ENCODE measurements at places on chromosomes 6 and 20.

- DNase-seq: no peak
Measured at GRCh38 chr6:30684386-30685156, 1.9 kb downstream of the PPP1R18 start.

GRCh38 chr6:30352550-30352949 is 7.6 kb downstream of the RPP21 start:
- DNase-seq: no peak

- DNase-seq: no peak
Measured at GRCh38 chr6:55019591-55019990, 154.7 kb upstream of the HCRTR2 start.

- DNase-seq: no peak
Measured at GRCh38 chr20:37498066-37498665, 22.9 kb upstream of the NNAT start.

GRCh38 chr20:46587986-46588385 is 37.5 kb upstream of the OCSTAMP start:
- no peak for DNase-seq

DNA sequence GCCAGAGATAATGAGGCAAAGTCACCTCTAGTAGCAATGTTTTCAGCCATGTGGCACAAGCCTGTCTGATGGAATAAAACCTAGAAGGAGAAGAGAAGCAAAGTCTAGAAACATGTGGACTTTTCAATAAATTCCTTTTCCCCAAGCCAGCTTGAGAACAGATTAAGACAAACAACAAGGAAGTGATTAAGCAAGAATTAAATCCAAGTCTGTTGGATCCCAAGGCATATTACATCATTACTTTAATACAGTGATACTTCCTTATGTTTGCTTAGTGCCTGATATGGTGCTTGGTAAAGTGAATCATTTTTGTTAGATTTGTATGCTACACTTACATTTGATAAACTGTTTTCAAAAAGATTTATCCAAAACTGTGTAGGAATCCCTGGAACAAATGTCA is 260.3 kb upstream of the FAM83B start:
- peak; percentile 8 for DNase-seq

DNA sequence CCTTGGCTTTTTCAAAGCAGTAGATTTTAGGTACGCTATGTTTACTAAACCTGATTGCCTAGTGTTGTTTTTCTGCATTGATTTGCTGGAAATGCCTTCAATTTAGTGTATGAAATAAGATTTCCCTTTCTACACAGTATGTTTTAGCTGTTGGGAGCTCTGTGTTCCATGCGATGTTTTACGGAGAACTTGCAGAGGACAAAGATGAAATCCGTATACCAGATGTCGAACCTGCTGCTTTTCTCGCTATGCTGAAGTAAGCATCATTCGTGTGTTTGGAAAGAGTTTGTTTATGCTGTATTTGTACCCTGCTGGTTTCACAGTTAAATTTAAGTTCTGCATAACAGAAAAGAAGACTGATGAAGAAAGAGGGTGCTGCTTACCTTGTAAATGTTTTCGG is 1.9 kb downstream of the BTBD3 start:
- DNase-seq: peak; percentile 81

GRCh38 chr6:13671548-13672127 is 40.0 kb downstream of the RANBP9 start:
- no peak for DNase-seq

- no peak for DNase-seq
Measured at GRCh38 chr20:19991854-19992253, 25.3 kb upstream of the NAA20 start.

- no peak for DNase-seq
Measured at GRCh38 chr6:39173270-39173669, 56.0 kb downstream of the KCNK5 start.

GRCh38 chr6:161542346-161542980 is 268.6 kb upstream of the AGPAT4 start:
- no peak for DNase-seq

GRCh38 chr6:50124572-50124971 is 74.8 kb upstream of the DEFB112 start:
- DNase-seq: no peak

DNA sequence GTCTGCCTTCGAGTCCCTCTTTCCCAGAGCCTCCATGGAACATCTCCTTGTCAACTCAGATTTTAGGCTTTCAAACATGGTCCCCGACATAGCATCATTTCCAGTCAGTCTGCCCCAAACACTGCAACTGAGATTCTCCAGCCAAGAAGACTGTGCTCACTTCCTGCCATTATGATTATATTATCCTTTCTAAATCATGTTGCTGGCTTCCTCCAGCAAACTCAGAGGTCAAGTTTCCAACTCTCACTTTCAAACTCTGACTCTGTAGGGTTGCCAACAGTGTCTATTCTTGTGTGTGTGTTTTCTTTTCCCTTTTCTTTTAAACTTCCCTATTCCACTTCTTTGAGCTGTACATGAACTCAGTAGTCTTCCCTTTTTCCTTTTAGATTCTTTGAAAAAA is 61.2 kb upstream of the TRAF3IP2 start:
- DNase-seq: no peak

DNA sequence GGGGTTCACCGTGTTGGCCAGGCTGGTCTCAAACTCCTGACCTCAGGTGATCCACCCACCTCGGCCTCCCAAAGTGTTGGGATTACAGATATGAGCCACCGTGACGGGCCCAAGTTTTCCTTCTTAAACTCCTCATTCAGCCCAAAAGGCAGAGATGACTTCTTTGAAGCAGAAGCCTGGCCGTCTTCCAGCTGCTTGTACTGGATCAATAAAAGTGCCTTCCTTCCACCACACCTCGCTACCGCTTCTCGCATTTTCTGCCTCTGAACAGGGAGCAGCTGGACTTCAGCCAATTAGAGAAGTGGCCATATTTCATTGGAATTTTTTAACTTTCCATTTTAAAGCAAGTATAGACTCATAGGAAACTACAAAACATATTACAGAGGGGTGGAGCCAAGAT is 241.1 kb downstream of the PREX1 start:
- no peak for DNase-seq

- no peak for DNase-seq
Measured at GRCh38 chr6:12947151-12947871, 230.7 kb downstream of the PHACTR1 start.

GRCh38 chr6:116015983-116016382 is 44.7 kb downstream of the FRK start:
- DNase-seq: no peak

- DNase-seq: no peak
Measured at GRCh38 chr20:9741996-9742395, 96.9 kb downstream of the PAK5 start.

DNA sequence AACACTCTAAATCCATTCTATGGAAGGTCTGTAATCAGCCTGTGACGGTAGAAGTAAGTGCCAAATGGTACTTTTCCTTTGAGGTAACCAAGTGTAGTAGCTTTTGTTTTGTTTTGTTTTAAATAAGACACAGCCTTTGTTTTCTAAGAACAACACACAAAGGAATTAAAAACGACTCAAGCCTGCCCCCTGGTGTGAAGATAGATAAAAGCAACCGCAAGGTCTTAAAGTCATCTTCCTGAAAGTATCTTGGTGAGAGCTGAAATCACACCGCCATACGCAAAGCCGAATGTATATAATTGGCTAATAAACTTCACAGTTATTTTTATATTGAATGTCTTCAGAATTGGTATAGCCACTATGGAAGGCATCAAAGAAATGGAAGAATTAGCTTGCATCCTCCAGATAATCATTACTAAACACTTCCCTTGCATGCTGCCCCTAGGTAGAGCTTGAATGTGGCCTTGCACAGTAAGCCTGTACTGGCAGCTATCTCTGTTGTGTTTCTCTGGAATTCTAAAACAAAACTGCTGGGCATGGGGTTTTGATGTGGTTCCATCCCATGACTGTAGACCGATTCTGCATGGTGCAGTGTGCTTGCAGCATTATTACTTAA is 95.6 kb downstream of the LAMP5 start:
- DNase-seq: peak; percentile 55
